ENCODE measurements at places on chromosomes 6 and 20.

DNA sequence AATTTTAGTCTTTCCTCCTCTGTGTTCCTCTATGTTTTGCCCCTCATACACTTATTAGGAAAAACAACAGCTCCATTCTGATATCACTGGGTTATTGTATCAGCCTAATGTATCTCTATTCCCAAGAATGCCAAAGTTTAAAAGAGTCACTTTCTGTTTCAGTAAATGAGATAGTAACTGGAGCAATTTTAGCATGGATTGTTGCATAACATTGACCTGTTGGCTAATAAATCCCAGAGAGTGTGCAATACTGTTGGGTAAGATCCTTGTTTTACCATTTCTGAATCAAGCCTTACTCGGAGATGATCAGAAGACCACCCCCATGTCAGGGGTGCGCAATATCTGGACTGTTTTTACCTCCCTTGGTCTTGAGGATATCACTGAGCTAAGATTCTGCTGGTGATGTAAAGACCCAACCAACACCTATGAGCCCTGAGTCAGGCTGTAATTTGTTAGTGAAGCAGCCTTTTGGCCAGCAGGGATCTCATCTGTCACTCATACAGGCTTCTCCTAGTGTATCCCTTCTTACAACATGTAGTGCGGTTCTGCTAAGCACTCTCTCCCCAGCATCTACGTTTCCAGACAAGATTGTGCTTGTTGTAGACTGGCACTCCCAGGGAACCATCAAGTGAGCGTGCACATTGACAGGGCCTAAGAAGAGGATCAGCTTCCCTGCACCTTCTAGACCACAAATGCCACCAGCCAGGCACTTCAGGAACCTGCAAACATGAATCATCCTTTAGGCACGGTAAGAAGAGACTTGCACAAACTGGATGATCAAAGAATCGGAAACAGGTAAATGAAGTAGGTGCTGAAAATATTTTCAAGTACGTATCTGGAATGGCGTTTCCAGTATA is 11.5 kb upstream of the IPCEF1 start:
- DNase-seq: no peak

DNA sequence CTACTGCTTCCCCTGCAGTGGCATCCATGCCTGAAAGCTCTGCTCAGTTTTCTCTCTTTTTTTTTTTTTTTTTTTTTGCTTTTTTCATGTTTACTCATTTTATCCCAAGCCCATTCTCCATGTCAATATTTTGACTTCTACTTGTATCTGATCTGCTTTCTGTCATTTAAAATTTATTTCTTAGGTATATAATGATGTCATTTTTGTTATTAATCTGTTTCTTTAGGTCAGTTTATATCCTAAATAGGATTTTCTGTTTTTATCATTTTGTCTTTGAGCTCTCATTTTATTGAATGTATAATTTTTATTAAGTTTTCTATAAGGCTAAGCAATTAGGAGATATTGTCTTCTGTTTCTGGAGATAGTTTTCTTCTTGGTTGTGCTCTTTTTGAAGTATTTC is 138.5 kb upstream of the PMEPA1 start:
- DNase-seq: no peak

GRCh38 chr6:123007885-123008284 is 11.8 kb downstream of the CLVS2 start:
- no peak for DNase-seq

DNA sequence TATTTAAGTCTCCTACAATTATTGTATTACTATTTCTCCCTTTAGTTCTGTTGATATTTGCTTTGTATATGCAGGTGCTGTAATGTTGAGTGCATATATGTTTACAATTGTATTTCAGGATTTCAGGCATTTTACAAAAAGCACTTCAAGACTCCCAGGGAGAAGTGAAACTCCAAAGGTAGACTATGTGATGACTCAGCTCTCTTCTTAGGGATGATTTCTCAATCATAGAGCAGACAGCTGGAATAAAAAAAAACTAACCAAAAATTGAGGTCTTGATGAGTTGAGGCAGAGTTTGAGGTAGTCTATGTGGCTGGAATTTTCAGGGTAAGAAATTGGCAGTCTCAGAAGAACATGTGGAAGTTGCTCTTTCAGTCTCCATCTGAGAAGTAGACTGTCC is 786.1 kb downstream of the TFAP2A start:
- DNase-seq: no peak

- peak; percentile 92 for DNase-seq
These were observed 10.6 kb downstream of the TOX2 start for GRCh38 chr20:43925215-43925614.

- DNase-seq: no peak
These were observed 62.0 kb downstream of the FAM120B start for GRCh38 chr6:170368544-170368943.

GRCh38 chr6:170159022-170159965 is 131.6 kb downstream of the DLL1 start:
- DNase-seq: no peak

DNA sequence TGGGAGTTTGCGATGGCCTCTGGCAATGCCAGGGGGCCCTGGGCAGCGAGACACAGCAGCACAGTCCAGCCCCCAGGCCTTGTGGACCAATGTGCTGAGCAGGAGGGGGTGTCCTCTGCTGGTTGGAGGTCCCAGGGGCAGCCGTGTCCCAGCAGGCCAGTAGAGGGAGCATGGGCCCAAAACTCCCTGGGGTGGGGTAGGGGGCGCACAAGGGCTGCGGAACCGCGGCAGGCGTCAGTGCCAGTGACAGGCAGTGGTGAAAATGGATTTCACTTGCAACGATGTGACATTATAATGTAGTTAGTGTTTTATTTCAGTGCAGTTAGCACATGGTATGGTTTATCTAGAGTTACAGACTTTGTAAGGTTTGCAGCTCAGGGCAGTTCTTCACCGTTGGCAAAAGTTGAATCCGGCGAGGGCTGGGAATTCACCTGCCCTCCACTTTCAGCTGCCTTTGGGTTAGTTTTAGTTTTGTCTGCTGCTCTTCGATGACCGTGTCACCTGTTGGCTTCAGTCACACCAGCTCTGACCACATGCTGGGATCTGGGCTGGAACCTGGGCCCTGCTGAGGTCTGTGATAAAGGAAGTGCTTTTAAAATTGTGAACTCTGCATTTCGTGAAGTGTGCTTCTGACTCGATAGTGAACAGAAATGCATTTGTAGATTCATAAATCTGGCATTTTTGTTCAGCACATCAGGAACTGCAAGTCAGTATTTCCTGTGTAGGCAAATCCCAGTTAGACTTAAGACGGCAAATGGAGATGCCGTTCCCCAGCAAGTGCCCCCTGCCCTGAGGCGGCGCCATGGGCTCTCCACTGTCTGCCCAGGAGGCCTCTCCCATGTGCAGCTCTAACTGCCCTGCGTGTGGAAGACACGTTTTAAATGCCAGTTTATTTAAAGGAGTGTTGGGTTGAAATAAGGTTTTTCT is 46.8 kb downstream of the PYGB start:
- peak; percentile 59 for DNase-seq

DNA sequence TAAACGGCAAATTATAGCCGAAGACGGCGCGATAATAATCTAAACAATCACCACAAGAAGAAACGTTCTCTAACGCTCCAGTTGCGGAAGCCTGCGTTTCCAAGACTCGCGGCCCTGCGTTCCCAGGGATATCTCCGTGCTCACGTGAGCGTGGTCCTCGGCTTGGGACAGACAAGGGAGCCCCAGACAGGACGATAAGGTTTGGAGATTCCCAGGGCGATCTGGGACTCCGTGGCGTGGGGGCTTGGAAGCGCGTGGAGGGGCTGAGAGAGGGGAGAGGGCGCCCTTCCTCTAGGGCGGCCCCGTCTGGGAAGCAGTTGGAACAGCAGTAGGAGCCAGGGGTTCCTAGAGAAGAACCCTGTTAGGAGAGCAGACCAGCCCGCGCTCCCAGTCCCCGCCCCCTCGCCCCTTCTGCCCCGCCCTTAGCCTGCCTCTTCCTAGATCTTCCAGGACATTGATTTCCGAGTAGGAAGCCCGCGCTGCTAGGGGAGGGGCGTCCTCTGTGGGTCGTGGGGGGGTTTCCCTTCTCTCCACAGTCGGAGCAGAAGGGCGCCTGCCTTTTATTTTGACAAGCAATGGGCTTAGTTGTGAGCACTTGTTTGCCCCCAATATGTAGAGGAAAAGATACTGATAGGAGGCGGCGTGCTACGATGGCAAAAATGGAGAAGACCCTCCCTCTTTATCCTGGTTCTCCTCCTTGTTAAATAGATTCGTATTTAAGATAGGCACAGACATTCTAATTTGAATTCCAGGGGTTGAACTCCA is 10.6 kb downstream of the NRN1 start:
- DNase-seq: peak; percentile 79

DNA sequence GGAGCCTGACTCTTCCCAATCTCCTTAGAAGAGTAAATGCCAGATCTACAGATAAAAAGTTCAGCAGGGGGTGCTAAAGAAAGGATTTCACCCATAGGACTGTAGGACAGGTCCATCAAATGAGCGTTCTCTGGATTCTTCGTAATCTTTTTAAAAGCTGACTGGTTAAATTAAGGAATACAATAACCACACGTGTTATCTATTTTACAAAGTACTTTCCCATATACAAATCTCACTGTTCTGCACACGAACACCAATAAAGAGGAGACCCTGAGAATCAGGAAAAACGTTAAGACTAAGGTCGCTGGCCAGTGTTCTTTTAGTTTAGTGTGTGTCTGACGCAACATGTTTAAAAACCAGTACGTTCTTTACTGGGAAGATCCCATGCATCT is 542 bp downstream of the TUBE1 start:
- peak; percentile 68 for DNase-seq

- peak; percentile 22 for DNase-seq
These were observed 44.6 kb downstream of the SESN1 start for GRCh38 chr6:109050012-109050411.

- DNase-seq: no peak
These were observed 182.7 kb downstream of the TAF4 start for GRCh38 chr20:61882716-61883615.

- DNase-seq: peak; percentile 29
These were observed 1.5 kb downstream of the TAF4 start for GRCh38 chr20:62063981-62064769.

DNA sequence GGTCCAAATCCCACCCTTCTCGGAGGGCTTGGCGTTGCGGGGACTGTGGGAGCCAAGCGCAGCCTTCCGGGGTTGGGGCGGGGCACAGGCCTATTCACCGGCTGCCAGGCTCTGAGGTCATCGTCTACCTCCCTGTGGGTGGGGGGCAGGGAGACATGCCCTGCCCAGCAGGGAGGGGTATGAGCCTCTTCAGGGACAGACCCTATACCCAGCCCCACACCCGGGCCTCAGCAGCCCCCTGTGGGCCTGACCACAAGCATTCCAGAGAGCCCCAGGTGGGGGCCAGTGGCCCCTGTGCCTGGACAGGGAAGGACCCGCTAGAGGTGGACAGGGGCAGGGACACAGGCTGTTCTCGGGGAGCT is 11.6 kb downstream of the LAMA5 start:
- no peak for DNase-seq

DNA sequence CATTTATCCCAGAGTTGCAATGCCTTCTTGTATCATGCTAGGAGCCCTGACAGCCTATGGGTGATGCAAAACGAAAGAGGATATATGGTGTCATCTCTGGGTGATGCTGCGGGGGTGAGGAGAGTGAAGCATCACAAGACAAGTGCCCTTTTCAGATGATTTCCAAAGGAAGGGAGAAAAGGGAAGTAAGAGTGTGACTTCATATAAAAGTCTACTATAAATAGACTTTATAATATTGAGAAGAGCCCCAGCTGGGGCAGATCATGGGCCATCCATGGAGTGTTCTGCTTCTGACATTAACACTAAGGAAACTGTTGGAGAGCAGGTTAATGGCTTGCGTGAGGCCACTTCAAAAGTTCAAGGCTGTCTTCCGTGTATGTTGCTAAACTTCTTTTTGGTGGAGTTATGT is 4.4 kb downstream of the CD83 start:
- no peak for DNase-seq

DNA sequence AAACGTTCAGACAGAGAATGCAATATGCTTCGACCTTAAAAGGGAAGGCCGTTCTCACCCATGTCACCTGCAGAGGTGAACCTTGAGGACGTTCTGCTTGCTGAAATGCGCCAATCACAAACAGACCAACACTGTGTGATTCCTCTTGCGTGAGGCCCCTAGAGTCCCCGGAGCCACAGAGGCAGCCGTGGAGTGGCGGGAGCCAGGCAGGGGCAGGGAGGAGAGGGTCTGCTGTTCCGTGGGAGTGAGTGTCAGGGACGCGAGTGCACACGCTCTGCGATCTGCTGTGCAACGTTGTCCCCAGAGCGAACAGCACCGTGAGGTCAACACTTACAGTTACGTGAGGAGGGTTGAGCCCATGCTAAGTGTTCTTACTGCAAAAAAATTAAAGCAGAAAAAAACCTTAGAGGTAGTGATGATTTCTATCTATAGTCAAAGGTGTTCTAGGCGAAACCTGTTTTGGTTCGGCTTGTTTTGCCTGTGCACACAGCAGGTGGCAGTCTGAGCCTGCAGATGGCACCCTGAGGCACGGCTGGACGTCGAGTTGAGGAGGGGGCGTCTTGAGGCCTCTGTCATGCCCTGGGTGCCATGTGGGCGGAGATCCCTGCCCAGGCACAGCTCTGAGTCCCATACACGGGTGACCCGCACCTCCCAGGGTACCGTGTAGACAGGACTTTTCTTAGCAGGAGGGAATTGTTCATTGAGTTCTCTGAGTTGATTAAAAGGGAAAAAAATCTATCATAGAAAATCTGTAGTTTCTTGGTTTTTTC is 71.7 kb upstream of the FRMD1 start:
- no peak for DNase-seq

DNA sequence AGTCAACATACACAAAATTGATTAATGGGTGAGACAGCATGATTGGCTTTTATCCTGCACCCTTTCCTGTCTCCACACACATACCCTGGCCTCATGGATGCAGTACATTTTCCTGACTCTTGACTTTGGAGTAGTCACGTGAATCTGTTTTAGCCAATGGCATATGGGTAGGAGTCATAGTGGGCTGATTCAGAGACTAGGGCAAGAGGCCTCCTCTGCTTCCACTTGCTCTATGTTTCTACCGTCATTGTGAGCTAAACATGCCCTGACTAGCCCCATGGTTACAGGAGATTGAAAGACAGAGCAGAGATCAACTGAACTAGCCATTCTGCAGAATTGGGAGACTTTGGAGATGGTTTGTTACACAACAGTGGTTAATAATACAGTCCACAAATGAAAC is 850.0 kb downstream of the DHX35 start:
- DNase-seq: no peak

- DNase-seq: no peak
These were observed 25.2 kb upstream of the LRRN4 start for GRCh38 chr20:6079016-6079415.

GRCh38 chr6:116078522-116078921 is 17.8 kb upstream of the FRK start:
- DNase-seq: no peak

GRCh38 chr6:72374857-72375256 is 247.0 kb upstream of the KCNQ5 start:
- DNase-seq: no peak

- DNase-seq: no peak
These were observed 142.6 kb downstream of the CDH26 start for GRCh38 chr20:60100780-60101179.

GRCh38 chr6:125728739-125729138 is 20.7 kb upstream of the HEY2 start:
- DNase-seq: no peak

GRCh38 chr6:125154761-125155135 is 1.2 kb downstream of the TPD52L1 start:
- DNase-seq: peak; percentile 39

Measured in RPMI7951 (cell line).